Cerebellar nuclear complex (tissue), 1 donor: ENCODE measurements at places on chromosomes 4 and X.

- DNase-seq = no peak
These were observed 150.1 kb downstream of the SLC7A11 start for GRCh38 chr4:138092060-138092459.

DNA sequence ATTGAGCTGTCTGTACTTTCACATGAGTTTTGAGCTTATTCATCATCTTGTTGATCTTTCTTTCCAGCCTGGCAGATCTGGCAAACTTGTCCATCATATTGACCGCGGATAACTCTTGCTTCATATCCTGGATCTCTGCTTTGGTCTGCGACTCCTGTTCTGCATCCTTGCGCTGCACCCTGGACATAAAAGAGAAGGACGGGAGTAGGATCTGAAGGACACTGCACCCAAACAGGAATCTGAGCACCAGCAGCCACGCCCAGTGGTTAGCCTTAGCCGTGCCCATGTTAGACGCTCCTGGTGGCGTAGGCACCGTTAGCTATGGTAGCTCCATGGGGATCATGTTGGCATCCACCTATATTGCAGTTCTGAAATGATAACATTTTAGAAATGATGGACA is 56.6 kb downstream of the LARP7 start:
- no peak for DNase-seq

DNA sequence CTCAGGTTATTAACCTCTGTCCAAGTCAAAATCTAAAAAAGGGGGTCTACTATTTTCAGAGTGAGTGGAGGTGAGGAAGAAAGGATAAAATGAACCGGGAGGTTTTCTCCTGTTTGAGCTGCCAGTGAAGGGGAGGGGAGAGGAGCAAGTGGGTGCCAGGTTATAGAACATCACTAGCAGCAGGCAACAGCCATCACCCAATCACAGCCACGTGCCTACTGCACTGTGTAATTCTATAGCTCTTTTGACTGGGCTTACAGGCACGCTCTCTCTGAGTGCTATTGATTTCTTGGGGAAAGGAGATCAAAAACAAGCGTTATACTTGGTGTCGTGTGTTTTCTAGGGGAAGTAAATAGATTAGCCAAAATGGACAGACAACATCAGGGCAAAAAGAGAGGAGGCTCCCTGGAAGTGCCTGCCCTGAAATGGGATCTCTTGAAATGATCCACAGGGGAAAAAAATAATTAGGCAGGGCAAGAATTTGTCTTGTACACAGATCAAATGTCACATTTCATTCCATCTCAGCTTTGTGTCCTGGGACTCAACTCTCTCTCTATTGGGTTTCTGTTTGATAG is 300.5 kb upstream of the LCORL start:
- no peak for DNase-seq

GRCh38 chr4:176708771-176709311 is 83.9 kb downstream of the VEGFC start:
- no peak for DNase-seq

DNA sequence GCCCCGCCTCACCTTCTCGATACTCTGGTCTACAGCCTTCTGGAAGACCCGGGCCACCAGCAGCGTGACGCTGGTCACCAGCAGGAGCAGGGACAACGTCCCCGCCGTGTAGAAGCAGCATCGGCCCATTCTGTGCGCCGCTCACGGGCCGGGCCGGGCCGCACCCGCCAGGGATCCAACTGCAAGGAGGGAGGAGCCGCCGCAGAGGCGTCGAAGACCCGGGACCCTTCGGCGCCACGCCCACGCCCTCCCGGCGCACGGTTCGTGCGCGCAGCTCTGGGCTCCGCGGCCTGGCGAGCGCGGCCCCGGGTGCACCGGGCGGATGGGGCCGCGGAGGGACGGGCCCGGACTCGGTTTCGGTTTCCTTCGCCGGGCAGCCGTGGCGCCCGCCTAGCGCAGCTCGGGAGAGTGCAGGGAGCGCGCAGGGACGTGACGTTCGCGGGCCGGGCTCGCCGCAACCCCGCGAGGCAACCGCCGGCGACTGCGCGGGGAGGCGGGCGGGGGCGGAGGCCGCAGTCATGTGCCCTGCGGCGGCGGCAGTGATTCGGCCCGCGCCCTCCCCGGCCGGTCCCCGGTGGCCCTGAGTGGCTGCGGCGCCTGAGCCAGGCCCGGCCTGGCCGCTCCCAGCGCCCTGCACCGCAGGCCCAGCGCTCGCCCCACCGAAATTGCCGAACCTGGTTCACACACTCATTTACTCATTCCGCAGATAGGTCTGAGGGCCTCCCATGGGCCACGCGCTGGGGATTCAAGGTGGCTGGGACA is at the start of gene SCARB2:
SCARB2 (minus strand) TSS at position 410 of the 762 bp plus-strand sequence; CDS start at position 129, 281 bp downstream.
- no peak for DNase-seq

- no peak for DNase-seq
These were observed 19.1 kb downstream of the CD99 start for GRCh38 chrX:2710041-2710840.

GRCh38 chrX:2635342-2635741 is 55.8 kb upstream of the CD99 start:
- DNase-seq = no peak

- DNase-seq = no peak
These were observed 406.1 kb downstream of the RAPGEF2 start for GRCh38 chr4:159508917-159509500.

DNA sequence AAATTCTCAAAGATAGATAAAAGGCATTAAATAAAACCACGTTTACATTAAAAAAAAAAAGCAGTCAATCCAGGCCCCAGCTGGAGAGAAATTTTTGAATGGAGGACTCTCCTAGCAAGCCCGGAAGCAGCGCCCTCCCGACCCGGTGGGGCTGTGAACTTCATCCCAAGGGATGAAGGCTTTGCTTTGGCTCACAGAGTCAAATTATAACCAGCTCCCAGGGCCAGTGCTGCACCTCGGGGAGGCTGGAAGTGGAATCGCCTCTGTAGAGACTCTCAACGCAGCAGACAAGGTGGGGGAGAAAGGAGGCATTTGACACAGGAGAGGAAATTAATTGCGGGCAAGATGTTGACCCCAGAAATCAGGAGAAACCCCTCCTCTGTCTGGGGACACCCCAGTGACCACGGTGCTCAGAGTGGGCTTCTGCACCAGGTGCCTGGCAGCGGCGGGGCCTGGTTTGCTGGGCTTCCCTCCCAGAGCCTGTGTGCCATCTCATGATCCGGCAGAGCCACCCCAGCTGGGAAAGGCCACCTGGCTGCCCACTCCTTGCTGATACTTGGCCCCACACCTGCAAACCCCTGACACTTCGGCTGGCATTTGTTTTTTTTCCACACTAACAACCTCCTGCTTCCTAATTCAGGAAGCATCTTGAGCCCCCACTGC is 71.7 kb downstream of the ABLIM2 start:
- no peak for DNase-seq

DNA sequence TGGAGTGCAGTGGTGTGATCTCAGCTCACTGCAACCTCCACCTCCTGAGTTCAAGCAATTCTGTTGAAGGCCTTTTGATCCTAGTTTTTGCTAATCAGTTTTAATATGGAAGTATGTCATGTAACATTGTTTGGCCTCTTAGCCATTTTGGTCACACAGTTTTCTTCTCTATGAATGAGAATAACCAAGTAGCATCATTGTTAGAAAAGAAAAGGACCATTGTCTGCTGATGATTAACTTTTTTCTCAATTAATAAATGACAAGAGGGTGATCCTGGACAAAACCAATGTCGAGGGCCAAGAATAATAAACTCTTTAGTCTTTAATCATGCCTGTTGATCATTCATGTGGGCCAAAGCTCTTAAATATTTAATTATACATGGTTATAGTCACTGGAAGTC is 289.3 kb upstream of the MAGEB2 start:
- DNase-seq = no peak

DNA sequence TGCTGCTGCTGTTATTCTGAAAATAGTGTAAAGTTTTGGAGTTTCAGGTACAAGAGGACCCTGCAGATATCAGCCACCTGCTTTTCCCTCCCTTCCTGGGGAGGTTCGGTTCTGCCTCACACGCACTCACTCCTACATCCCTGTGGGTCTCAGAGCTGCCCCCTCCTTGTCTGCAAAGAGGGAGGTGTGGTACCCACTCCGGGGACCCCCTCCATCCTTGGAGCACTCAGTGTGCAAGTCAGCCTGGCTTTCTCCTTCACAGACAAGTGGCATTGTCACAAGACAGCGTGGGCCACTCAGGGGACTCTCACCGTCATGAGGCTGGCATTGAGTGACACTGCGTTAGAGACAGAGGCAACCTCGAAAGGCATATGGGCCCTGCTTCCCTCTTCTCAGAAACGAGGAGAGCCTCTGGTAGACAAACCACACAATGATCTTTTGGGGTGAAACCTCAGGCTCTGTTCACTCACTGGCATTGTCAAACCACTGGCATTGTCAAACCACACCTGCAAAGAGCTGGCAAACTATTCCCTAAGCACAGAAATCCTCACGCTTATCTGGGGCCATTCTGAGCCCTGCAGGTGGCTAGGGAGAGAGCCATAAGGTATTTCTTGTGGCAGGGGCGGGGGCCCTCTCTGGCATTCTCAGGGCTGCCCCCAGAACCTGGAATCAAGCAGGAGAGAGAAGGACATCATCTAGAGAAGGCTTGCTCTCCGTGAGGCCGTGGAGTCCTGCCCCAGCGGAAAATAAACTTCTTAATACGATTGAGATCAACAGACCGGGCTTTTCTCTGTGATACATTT is 285.0 kb downstream of the SHOX start:
- no peak for DNase-seq

GRCh38 chr4:186621959-186622553 is 66.7 kb upstream of the MTNR1A start:
- no peak for DNase-seq

DNA sequence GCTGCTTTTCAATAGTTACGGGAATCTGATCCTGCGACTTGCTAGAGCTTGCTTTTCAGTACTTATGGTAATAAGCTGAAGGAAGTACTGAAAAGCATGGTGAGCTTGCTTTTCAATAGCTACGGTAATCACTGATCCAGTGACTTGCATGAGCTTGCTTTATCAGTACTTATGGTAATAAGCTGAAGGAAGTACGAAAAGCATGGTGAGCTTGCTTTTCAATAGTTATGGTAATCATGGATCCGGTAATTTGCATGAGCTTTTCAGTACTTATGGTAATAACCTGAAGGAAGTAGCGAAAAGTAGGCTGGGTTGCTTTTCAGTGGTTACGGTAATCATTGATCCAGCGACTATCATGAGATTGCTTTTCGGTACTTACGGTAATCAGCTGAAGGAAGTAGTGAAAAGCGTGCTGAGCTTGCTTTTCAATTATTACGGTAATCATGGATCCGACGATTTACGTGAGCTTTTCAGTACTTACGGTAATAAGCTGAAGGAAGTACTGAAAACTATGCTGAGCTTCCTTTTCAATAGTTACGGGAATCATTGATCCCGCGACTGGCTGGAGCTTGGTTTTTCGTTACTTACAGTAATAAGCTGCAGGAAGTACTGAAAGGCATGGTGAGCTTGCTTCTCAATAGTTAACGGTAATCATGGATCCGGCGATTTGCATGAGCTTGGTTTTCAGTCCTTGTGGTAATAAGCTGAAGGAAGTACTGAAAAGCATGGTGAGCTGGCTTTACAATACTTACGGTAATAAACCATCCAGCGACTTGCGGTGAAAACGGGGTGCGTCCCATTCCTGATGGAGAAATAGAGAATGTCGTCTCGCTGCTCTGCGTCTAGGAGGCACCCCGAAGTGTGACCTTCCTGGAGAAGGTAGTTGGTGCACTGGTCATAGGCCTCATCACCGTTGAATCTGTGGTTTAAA is 6.5 kb downstream of the CRLF2 start:
- no peak for DNase-seq

DNA sequence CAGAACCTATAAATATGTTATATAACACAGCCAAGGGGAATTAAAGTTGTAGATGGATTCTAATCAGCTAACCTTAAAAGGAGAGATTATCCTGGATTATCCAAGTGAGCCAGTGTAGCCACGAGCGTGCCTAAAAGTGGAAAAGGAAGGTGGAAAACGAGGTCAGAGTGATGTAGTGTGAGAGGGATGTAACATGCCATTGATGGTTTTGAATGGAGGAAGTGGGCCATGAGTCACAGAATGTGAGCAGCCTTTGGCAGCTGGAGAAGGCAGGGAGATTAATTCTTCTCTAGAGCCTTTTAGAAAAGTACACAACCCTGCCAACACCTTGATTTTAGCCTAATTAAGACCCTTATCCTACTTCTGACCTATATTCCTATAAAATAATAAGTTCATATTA is 149.1 kb downstream of the SLC39A8 start:
- no peak for DNase-seq

DNA sequence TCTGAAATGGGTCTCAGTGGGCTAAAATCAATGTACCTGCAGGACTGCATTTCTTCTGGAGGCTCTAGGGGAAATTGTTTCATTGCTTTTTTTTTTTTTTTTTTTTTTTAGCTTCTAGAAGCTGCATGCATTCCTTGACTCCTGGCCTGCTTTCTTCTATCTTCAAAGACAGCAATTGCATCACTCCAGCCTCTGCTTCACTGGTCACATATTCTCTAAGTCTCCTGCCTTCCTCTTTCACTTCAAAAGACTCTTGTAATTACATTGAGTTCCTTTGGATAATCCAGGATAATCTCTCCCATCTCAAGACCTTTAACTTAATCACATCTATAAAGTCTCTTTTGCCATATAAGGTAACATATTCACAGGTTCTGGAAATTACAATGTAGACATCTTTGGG is 11.3 kb upstream of the PCYT1B start:
- DNase-seq = no peak
